ENCODE measurements at places on chromosomes 7 and 10.

DNA sequence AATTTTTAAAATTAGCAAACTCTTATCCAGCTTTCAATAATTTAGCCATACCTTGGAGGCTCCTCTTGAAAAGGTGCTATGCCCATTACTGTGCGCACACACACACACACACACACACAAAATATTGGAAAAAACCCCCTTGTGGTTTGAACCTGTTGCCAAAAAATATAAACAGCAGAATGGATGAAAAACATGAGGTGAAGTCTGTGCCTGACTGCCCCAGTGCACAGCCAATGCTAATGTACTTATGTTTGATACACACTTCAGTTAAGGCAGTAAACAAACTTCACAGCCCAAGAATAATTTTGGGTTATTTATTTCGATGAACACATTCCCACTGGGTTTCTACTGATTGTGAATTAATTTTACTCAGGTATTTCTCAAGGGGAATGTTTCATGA, 113.2 kb upstream of the SEM1 start:
- no peak for DNase-seq

DNA sequence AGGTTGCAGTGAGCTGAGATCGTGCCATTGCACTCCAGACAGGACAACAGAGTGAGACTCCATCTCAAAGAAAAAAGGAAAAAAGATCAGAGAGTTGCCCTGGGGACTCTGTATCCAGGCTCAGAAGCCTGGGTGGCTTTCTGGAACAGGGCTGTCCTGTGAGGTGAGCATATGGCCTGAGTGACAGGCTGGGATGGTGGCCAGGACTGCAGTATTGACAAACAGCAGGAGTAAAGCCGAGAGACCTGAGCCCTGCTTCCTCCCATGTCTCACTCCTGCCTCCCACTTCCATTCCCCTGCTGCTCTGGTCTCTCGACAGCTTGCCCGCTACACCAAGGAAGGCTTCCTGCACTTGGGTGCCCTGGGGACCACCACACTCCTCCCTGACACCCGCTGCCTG, 578.5 kb downstream of the GALNT17 start:
- DNase-seq: no peak

DNA sequence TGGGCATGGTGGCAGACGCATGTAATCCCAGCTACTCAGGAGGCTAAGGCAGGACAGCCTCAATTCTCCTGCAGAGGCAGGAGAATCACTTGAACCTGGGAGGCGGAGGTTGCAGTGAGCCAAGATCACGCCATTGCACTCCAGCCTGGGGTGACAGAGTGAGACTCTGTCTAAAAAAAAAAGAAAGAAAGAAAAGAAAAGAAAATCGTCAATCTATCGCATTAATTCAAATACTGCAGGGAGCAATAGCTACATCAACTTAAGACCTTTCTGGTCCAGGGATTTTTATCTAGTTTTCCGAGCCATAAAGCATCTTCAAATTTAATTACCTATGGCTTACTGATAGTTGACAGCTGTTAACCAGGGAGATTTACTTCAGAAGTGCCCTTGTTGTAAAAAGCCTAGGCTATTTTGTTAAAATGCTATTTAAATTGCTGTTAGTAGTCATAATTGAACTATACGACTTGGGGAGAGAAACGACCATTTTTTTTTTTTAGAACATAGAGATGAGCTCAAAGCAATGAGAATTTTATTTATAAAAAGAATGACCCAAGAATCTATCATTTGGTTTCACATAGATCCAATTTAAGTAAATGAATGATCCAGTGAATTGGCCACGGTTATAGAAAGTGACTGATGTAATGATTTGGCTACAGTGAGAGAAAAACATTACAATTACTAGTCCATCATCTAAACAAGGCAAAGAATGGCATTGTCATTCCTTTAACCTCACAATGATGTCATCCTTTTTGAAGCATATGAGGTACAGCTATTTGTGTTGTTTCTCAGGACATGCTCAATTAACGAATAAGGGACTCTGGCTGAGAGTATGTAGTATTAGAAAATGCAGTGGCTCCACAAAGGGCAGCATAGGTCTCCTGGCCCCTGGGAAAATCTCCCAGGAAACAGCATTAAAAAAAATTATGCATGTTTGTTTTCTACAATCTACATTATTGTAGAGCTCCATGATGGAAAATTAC, 85.3 kb downstream of the SEMA3C start:
- no peak for DNase-seq

GRCh38 chr7:87218796-87219544, 562 bp downstream of the TMEM243 start:
- DNase-seq: no peak

DNA sequence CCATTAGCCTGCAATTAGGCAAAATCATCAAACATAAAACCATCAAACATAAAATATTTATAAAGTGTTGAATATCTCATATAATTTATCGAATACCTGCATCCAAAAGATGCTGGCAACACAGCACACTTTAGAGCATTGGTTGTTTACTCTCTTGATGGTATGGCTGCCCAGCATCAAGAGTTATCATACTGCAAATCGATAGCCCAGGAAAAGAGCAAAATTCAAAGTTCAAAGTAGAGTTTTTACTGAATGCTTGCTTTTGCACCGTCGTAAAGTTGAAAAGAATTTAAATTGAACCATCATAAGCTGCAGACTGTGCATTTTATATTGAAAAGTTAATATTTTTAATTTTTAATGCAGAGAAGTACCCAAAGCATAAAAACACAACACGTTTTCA, 4.2 kb upstream of the GSTO2 start:
- DNase-seq: no peak

DNA sequence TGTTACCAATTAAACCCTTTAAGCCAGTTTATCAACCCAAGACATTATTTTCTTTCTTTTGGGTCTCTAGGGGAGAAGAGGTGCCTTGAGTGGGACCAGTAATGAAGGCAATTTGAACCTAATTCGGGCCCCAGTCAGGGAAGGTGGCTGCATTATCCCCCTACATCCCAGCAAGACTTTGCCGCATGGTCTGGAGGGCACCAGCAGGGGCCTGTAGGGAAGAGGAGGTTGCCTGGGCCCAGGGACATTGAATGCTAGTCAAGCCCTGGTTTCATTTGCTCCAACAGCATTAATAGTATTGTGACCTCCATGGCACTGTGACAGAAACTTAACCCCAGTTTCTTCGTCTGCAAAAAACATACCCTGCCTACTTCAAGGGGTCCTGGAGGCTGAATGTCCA, 108.8 kb downstream of the CUX1 start:
- DNase-seq: no peak

DNA sequence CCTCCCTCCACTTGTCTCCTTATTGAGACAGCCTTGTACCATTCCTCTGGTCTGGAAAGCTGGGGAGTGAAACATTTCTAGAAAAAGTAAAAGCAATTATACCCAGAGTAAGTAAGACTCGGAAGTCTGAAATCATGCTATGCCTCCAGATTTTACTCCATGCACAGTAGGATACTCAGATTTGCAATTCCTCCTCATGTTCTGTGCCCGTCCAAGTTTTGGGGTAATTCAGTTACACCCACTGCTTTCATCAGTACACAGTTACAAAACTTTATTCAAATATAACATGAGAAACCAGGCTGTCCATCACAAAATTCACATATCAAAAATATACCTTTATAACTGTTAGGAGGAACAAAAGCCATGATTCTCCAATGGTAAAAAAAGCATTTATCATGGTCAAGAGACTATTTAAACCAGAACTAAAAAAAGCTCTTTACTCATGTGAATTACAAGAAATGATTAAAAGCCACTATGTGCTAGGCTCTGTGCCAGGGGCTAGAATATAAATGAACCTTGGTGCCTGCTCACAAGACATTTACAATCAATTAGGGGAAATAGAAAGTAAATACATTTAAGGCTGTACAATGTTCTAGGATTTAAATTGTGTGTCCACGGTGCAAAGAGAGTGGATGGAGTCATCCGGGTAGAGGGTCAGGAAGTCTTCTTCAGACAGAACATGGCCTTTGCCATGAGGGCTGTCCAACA, 320.2 kb downstream of the ELMO1 start:
- no peak for DNase-seq

DNA sequence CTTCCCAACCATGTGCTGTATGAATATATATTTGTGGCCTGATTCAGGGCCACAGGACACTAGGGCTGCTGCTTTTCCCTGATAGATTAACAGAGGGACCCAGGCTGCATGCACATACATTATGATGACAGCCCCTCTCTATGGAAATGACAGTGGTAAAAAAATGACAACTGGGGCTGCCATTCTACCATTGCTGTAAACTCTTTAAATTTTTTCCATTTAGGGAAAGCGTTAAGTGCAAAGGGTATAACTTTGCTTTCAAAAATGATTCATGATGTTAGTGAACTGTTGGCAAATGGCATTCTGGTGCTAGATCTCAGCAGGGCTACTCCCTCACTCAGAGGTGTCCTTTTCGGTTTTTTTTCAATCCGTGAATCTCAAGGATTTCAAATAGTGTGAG, 4.2 kb downstream of the CTBP2 start:
- DNase-seq: no peak

DNA sequence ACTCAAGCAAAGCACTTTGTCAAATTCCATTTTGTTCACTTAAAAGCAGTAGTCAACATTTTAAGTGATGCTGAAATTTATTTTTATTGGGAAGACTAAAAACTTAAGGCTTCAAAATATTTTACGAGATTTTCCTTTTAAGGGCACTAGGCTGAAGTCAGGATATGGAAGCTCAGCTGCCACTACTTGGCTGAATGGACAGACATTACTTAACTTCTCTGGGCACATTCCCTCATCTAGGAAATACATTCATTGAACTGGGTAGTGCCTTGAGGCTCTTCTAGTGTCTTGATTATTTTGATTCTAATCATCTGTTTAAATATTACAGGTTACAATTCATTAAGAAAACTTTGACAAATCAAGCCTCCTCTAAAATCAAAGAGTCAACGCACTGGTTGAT, 11.1 kb downstream of the MEOX2 start:
- no peak for DNase-seq

- DNase-seq: no peak
These were observed 145.6 kb upstream of the SEMA3C start for GRCh38 chr7:81064426-81064825.

DNA sequence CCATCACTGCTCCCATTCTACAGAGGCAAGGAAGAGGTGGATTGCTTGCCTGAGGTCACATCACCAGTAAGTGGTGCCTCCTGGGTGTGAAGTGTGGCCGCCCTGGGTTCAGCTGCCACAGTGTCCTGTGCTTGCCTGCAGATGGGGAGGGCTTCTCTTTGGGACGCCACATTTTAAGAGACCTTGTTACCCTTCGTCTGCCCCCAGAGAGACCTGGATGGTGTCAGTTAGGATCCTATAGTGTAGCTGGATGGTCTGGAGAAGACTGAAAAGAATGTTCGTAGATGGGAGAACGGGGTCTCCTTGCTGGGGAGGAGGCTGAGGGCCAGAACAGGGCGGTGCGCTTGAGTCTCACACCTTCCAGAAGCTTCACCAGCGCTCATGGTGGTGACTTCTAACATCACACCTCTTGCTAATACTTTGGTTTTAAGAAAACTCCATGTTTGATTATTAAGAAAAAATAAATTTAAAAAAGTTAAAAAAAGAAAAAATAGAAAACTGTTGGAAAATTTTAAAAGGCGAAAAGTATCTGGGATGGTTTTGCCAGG, 2.3 kb downstream of the DOCK1 start:
- DNase-seq: no peak

- DNase-seq: no peak
These were observed 1.3 kb upstream of the C10orf67 start for GRCh38 chr10:23345861-23346260.

DNA sequence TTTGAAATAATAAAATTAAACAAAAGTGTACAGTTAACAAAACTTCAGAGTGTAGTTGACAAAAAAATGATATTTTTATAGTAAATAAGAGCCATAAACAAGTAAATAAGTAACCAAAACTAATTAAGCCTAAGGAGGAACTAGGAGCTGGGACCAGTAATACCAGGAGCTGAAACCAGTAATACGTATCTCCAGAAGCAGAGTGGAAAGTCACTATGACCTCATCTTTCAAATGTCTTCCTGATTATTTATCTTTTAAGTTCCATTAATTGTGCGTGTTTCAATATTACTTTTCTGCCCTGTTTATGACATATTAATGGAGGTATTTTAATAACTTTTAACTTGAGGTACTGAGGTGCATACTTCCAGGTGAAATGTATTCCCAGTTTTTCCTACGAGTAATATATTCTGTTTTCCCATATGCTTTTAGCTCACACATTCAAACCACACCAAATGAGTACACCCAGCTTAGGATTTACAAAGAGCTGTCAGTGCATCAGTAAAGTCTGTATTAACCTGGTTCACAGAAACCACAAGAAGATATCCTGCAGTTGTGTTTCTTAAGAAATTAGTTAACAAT, 283.7 kb upstream of the HGF start:
- no peak for DNase-seq

DNA sequence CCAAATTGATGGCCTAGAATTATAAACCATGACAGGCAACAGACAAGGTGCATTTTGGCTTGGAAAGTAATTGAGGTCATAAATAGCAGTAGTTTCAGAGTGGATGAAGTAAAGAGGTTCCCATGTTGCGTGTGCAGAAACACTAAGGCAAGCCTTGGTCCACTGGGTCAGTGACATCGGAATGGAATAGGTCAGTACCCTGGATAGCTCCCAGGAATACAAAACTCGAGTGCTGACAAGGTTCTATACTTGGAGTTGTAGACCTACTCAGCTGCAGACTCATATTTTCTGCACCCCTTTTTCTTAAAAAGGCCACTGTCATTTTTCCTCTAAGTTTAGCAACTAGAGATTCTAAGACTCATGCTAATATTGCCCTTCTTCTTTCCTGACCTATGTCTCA, 132.8 kb downstream of the DYNC1I1 start:
- no peak for DNase-seq

GRCh38 chr10:129962872-129963640, 1.0 kb downstream of the EBF3 start:
- DNase-seq: no peak

GRCh38 chr10:69772933-69773704, 28.6 kb upstream of the COL13A1 start:
- no peak for DNase-seq

DNA sequence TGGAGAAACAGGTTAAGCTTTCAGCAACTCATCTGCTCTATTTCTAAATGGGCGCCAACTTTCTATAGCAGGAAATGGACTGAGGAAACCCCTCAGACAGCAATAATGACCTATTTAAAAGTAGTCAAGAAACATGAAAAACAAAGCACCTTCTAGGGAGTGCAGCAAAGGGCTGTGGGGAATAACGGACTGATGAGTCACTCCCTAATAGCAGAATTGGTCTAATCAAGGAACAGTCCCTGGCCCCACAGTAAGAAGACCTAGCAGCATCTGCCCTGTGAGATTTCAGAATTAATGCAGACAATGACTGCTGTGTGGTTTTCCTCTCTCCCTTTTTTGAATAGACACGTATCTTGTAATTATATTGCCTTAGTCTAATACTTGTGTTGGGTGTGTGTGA, 602.9 kb downstream of the IPMK start:
- no peak for DNase-seq
